CD4-positive, alpha-beta T cell treated with Interleukin-4 for 1 hour (primary cell): ENCODE measurements at places on chromosomes 16 and 17.

DNA sequence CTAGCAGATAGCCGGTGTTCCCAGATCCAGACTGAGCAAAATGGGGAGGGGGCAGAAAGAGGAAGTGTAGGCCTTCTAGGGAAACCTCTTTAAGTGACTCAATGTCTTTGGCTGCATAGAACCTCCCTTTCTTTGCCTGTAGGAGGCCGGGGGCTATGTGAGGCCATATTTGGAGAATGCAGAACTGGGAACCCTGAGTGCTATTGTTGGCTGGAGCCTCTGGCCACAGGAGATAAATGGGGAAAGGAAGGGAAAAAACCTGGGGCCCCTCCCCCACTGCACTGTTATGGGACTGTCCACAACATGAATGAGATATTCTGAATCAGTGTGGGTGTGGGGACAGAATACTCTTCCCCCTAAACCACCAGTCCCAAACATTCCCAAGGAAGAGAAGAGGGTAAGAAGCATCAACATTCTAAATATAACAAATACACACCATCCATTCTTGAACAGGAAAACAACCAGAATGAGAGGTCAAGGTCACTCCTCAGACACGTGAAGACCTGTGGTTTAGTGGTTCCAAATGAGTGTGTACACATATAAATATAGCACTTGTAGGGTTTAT is 2.4 kb downstream of the VPS25 start:
- DNase-seq, result no peak

GRCh38 chr16:3781421-3781820 is 64.1 kb upstream of the TRAP1 start:
- DNase-seq, result no peak

DNA sequence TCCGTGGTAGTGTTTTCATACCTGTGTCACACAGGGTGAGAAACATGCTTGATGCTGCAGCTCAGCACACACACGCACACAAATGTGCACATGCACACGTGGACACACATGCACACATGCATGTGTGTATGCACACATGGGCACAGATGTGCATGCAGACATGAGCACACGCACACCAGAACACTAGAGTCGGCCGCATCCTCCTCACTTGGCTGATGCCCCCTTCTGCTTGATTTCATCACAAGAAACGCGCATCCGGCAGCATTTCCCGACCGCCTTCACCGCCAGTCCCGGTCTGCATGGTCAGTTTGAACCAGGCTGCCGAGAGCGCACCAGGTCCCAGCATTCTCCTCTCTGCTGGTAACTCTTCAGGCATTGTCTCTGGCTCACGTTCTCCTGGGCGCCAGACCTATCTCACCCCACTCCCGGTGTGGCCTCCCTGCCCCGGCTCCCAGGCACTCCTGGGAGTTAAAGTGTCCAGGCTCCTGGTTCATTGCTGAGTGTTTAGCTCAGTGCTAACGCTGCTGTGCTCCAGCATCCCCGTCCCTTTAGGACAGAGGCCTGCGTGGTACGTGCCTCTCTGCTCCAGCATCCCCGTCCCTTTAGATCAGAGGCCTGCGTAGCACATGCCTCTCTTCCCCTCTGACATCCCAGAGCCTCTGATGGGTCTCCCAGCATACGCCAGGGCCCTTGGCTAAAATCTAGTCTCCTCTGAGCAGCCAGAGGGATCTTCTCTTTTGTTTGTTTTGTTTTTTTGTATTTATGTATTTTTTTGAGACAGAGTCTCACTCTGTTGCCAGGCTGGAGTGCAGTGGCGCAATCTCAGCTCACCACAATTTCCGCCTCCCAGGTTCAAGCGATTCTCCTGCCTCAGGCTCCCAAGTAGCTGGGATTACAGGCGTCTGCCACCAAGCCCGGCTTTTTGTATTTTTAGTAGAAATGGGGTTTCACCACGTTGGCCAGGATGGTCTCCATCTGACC is 16.0 kb downstream of the BAIAP2 start:
- DNase-seq, result no peak

GRCh38 chr17:82088838-82089722 is 9.0 kb downstream of the FASN start:
- DNase-seq, result no peak

DNA sequence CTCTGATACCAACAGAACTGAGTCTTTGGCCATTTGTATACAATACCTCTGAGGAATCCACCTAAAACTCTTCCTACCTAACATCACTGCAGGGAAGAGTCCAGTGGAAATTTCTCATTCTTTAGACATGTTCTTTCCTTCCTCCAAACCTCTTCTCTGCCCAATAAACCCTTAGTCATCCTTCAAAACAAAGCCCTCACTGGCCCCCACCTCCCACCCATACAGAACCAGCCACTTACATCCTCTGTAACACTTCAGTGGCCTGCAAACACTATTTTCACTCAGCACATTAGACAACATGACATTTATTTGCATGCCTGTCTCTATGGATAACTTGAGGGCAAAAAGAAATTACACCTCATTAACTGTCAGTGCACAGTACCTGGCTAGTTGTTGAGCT is 200.3 kb upstream of the NOG start:
- DNase-seq, result no peak

DNA sequence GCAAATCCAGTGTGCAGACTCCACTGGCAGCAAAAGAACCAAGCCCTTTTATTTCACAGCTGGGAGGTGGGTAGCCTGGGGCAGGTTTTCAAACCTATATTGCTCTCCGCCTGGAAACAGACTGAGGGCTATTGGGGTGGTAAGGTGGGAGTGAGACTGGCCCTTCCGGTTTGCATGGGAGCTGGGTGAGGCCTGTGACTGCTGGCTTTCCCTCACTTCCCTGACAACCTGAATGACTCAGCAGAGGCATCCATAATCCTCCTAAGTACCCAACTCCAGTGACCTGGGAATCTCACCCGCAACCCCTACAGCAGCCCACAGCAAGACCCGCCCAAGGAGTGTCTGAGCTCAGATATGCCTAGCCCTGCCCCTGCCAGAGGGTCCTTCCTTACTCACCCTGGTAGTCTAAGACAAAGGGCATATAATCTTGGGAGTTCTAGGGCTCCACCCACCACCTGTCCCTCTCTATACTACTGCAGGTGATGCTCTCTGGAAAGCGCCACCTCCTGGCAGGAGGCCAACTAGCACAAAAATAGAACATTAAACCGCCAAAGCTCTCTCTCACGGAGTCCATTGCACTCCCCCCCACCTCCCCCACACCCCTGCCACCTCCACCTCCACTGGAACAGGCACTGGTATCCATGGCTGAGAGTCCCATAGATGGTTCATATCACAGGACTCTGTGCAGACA is 602.0 kb upstream of the C16orf82 start:
- DNase-seq, result no peak

DNA sequence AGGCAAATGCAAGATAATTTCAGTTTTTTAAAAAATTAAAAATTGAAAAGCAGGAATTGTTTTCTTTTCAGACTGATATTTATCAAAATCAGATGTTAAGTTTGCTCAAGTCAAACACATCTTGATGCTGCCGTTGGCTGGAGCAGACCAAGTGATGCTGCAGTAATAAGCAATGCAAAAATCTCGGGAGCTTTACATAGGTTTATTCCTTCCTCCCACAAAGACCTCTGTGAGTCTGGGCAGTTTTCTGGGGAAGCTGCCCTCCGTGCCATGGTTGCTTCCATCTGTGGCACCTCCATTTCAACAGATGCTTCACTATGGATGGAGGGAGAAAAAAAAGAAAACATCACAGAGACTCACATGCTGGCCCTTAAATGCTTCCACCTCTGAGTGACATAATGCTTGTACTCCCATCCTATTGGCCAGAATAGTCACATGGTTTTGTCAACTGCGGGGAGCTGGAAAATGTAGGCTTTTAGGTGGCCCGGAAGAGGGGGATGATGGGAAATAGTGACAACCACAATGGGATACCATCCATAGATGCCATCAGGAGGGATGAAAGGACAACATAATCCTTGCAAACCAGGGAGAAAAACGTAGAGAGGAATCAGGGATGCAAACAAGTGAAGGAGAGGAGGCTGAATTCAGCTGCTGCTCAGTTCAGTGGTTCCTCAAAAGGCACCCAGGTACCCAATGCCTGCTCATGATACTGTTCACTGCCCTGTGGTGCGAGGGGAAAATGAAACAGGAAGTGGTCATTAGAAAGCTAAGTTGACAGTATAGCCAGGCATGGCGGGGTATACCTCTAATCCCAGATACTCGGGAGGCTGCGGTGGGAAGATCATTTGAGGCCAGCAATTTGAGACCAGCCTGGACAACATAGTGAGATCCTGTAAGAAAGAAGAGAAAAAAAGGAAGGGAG is 13.5 kb upstream of the ERCC4 start:
- no peak for DNase-seq

DNA sequence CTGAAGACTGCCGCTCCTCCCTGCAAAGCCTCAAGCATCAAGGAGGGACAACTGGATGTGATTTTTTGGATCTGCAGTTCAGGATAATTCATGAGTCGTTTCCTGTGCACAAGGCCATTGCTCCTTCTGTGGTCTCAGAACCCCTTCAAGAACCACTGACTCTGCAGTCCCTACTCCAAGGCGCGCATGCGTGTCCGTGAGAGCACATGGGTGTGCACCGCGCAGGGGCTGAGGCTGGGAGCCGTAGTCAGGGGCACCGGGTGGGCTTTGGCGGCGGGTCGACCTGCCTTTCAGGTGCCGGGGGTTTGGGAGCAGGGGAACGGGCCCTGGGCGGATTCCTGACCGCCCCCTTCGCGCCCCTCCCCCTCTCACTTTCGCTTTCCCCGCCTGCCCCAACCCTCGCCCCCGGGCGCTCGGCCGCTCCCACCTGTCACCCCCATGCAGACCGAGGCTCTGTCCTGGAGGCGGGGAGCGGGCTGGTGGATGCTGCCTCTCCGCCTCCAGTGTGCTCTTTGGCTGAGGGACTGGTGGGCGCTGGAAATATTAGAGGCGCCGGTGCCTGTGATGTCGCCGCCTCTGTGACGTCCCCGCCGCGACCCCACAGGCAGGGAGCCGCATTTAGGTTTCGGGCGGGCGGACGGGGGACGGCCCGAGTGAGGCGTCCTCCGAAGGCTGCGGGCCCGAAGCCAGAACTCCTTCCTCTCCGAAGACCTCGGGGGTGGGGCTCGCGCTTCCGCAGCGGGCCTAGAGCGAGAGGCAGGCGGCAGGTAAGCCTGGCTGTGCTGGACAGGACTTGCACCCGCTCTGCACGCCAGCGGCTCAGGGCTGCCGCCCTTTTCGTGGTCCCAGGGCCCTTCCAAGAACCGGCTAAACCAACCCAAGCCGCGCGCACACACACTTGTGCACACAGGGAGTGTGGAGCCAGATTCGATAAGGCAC is at the start of gene SPATA32:
Gene SPATA32, minus strand, starts transcription at position 518 of the 939 bp plus-strand sequence. Its CDS starts 78 bp downstream, at position 440.
- DNase-seq, result peak; percentile 60
